ENCODE measurements at places on chromosomes 7 and 10.

DNA sequence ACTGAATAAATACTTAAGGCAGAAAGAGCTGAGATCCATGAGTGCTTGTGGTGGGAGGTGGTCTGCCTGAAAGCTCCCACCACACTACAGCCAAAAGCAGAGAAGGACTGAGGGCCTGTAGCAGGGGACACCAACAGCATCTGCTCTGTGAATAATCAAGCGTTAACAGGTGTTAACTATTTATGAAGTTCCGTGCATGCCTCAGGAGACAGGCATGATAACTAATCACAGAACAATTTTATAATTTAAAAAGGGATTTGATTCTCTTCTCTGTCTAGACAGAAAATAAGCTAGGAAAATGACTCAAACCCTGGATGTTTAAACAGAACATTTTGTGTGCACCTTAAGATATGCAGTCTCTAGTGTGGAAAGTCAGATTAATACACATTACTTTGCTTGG is 61.5 kb upstream of the GHITM start:
- no peak for DNase-seq

GRCh38 chr10:71975871-71976725 is 11.9 kb downstream of the CHST3 start:
- DNase-seq: no peak

DNA sequence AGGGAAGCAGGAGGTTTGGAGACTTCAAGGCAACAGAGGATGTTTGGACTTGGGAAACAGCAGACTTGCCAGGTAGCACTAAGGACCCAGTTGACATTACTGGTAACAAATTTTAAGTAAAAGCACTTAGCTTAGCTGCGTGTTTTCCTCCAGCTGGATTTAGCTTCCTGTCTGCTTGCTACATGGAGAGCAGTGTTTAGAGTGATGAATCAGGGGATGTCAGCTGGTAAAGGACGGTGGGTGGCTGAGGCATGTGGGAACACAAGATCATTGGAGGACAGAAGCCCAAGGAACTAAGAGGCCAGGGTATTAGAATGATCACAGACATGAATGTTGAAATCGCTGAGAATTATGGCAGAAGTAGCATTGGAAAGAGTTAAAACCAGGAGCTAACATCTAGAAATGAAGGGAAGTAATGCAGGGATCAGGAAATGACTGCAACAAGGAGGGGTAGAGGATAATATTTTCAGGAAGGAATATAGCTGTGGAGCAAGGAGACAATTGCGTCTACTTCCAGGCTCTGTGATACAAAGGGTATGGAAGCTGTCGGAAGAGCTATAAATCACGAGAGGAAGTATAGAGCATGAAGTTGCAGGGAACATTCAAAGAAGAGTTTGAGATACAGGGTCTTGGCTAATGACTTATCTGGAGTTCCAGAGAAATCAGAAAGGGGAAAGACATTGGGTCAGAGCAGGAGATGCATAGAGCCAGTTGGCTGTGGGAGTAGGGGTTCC is 34.4 kb downstream of the CALD1 start:
- no peak for DNase-seq

DNA sequence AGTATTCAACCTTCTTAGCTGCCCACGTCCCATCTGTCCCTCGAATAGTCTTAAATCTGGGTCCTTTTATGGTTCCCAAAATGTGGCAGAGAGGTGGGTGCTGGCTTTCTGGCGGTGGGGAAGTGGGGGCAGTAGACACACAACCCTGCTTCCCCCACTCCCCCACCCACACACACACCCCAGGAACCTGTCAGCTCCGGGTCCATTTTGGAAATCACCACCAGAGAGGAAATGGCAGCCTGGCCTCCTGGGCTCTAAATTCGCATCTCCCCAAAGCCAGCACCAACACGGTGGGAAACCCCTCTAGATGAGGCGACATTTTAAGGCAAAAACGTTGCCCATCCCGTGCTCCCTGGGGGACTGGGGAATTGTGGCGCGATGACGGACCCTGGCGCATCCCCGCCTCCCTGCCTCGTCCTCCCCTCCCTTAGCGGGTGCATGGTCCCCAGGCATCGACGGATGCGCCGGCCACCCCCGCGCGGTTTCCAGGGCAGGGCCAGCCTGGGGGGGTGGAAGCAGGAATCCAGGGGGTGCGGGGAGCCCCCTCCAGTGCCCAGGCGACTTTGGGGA is 702 bp downstream of the TMEM130 start:
- DNase-seq: no peak

- DNase-seq: no peak
These were observed 55.5 kb upstream of the CABCOCO1 start for GRCh38 chr10:61606959-61607907.

DNA sequence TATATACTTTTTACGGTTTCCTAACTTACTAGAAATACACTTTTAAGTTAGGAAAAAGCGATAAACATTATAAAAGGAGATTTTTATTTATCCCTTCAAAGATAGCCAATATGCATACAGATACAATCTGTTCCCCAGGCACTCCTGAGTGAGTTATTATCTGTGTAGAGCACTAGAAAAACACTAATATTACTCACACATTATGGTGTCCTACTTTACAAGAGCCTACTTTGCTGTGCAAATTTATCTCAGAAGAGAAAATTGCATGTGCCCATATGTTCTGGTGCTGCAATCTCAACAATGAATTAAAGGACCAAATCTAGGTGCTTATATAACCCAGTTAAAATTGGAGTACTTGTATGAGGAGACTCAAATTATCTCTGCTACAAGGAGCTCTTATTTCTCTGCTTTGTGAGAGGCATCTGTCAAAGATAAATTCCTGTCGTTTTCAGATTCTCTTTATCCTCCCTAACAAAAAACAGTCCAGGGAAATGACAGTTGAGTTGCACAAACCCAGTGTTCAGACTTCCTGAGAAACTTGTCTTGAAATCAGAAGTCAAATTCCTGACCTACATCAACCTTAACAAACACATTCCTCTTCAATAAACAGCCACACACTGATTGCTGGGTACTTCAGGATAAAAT is 28.9 kb downstream of the CPA1 start:
- DNase-seq: no peak

GRCh38 chr7:155292680-155293226 is 4.9 kb upstream of the INSIG1 start:
- DNase-seq: no peak

DNA sequence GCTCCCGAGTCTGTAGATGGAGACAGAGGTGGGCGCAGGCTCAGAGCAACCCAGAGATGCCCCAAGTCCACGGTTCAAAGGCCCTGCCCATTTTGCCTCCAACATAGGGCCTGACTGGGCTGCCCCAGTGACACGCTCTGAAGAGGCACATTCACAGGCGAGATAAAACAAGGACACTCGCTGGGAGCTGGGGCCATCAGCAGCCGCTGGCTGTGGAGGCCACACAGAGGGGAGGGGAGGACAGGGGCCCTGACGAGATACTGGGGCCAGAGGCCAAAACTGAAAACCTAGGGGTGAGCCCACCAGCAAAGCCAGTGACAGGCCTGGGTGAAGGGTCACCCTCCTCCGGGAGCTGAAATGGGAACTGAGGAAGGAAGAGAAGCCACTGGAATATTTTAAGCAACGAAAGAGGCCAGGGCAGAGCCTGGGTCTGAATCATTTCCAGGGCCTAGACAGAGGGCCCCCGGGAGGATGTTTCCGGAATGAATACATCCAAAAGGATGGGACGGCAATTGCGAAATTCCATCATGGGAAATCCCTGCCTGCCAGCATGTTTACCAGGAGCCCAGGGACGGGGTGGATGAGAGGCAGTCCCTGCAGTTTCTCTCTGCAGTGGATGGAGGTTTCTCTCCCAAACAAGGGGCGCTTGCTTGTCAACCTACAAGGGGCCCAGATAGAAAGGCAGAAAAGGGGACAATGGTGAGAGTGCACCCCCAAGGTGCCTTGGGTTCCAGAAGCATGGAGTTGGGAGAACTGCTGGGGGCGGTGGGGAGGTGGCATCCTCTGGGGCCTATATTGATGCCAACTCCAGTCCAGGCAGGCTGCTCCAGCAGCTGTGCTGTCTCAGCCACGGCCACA is 29.0 kb upstream of the HSPA12A start:
- no peak for DNase-seq

DNA sequence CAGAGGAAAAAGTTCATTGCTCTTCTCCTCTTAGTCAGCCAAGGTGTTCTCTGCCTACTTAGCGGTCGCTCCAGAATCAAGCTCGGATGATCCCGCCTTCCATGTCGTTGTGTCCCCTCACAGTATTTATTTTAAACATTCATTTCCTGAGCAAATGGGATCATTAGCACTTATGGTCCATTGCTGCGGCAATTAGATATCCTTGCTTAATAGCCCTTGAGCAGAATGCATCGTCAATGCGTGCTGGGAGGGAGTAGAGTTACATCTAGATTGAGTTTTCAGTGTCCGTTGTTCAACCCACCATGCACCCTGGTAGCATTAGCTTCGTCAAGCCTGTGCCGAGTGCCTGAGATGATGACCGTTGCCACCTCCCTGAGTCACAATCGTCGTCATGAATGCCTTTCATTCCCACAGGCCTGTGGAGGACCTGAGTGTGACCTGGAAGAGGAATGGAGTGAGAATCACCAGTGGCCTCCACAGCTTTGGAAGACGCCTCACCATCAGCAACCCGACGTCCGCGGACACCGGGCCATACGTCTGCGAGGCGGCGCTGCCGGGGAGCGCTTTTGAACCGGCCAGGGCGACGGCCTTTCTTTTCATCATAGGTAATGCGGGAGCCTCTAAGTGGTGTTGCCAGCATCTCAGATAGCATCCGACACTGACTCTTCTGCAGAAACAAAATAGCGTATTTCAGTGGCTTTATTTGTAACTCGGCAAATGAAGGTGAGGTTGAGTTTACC is 650.4 kb downstream of the SDK1 start:
- DNase-seq: no peak

DNA sequence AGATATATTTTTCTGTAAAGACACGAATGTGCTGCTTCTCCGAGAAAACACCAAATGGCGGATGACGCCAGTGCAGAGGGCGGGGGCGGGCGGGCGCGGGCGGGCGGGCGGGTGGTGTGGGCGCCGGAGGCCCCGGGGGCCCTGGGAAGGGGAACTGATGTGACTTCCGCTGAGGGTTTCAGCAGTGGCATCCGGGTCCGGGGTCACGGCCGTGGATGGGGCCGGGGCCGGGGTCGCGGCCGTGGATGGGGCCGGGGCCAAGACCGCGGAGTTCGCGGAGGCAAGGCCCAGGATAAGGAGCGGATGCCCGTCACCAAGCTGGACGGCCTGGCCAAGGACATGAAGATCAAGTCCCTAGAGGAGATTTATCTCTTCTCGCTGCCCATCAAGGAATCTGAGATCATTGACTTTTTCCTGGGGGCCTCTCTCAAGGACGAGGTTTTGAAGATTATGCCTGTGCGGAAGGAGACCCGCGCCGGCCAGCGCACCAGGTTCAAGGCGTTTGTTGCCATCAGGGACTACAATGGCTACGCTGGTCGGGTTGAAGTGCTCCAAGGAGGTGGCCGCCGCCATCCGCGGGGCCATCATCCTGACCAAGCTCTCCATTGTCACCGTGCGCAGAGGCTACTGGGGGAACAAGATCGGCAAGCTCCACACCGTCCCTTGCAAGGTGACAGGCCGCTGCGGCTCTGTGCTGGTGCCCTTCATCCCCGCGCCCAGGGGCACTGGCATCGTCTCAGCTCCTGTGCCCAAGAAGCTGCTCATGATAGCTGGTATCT is 20.3 kb upstream of the IGF2BP3 start:
- no peak for DNase-seq

DNA sequence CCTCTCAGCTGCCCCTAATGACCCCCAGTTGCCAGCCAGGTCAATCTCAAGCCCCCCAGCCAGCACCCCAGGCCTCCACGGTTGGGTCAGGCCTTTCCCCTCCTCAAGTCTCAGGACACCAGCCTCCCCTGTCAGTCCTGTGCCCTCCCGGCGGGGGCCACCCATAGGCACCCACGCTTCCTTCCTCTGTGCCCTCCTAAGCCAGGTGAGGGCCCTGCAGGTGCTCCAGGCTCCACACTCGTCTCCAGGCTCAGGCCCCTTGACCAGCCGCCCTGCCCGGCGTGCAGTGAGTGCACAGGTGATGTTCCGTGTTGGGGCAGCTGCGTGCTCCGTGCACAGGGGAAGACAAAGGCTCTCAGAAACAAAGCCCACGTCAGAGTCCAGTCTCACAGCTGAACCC is 26.8 kb upstream of the ADGRA1 start:
- DNase-seq: no peak

DNA sequence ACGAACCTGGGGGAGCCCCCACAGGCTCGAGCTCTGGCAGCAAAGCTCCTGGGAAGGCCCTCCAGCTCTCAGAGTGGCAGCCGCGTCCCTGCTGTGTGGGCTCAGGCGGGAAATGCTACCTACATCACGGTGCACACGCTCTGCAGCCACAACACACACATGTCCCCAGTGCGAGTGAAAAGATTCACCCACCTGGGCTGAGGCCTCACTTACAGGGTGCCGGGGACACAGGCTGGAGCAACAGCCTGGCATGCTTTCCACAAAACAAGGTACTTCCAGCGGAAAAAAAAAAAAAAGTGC is 410.4 kb upstream of the FOXK1 start:
- no peak for DNase-seq

DNA sequence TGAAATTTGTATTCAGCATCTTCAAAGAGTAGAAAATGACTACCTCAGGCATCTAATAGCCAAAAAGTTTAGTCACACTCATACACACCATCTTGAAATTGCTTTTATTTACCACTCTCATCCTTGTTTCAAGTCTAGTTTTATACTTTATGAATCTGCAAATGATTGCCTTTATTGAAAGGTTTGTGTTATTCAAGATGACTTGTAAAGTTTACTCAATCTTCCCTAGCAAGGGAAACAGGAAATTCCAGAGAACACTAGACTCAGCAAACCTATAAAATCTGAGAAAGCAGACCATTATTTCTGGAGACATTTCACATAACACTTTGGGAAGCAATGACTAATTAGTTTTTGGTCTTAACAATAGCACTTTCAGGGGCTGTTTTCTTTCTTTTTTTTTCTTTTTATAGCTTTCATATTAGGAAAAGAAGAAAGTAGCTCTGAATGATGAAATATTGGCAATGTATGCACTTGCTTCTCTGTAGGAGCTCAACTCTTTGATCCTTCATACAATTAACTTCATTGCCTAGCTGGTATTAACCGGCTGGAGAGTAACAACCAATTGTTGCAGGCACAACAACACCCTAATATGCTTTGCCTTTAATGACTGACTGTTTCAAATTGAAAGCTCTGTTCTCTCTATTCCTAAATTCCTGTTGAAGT is 68.9 kb upstream of the HDAC9 start:
- no peak for DNase-seq

GRCh38 chr10:78798976-78799730 is 269.6 kb upstream of the ZMIZ1 start:
- DNase-seq: no peak

DNA sequence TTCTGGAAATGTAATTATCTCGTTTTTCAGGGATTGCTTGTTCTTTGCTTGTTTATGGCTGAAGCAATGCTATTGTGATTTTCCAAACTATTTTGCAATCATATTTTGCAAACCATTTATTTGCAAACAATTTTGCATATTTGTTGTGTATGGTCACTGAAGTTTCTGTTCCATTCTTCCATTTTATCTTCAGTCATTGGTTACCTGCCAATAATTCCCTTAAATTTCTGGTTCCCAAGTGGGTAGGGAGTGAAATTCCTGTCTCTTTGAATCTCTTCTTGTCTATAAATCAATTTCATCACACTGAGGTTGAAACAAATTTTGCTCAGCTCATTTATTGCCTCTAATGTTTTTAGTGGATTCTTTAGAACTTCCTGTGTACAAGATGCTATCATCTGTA is 401.7 kb upstream of the VWC2 start:
- no peak for DNase-seq

Measured in activated naive CD4-positive, alpha-beta T cell (primary cell).